ENCODE measurements at places on chromosomes 7 and 10. TPM values are rescaled to one million over a fixed set of nuclear protein-coding genes. Genes with fewer than 3 reads are reported as not detected.
A peak's percentile ranks its signal among the peaks of the same experiment; 100 is the strongest.

The TWIST1 gene
- total RNA-seq: 2.2 TPM

The GALNT17 gene
- not detected for total RNA-seq

The GIMAP7 gene
- not detected for total RNA-seq

The ZNF680 gene
- 34.1 TPM for total RNA-seq

The KIAA1549 gene
- total RNA-seq: 12.5 TPM

The FEZF1 gene
- total RNA-seq: not detected

The MACC1 gene
- 0.08 TPM for total RNA-seq

The TSC22D4 gene
- total RNA-seq: 14.7 TPM

The EXOC6 gene
- total RNA-seq: 8.0 TPM

The OPTN gene
- 3.6 TPM for total RNA-seq

The CYP2C19 gene
- not detected for total RNA-seq

The CYREN gene
- 61.7 TPM for total RNA-seq

The MYH16 gene
- not detected for total RNA-seq

The BPGM gene
- 20.6 TPM for total RNA-seq

The EBLN1 gene
- total RNA-seq: not detected

DNA sequence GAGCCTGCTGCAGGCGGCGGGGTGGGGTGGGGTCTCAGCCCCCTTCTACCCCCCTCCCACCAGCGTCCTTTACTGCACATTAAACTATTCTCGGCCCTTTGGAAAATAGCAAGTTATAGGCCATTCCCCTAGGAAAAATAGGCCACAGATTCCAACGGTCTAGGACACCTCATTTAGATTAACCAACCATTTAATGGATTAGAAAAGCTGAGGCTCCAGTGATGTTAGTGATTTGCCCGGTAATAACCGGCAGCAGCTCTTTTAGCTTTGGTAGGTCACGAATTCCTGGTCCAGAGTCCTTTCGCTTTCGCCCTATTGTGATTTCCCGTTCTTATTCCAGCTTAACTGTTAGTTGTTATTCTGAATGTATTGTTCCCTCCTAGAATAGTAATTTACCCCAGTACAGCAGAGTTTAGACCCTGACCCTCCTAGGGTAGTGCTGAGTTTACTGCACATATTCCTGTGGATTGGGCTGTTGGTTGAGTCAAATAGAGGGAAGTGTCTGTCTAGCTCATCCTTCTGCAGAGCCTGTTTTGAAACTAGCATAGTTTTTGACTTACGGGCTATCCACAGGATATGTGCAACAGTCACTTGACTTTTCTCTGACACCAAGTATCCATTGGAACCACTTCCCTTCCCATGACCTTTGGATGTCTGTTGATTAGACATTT lies 754 bp downstream of the GSTO1 start:
- DNase-seq: no peak
- H3K27ac ChIP-seq: peak overlapping the region; percentile 71
- no peaks in the 10 kb centered on the region for H3K4me1 ChIP-seq
- peak overlapping the region; percentile 82 for H3K4me3 ChIP-seq
- H3K36me3 ChIP-seq: peaks cover 3% of the 10 kb centered on the region

- no peak overlapping the region for H3K27ac ChIP-seq
- no peaks in the 10 kb centered on the region for H3K4me1 ChIP-seq
- peaks cover 5% of the 10 kb centered on the region for H3K27me3 ChIP-seq
- H3K36me3 ChIP-seq: no peaks in the 10 kb centered on the region
- no peak overlapping the region for H3K4me3 ChIP-seq
Measured at GRCh38 chr7:153628825-153629224, 423.4 kb upstream of the DPP6 start.

GRCh38 chr10:14751014-14751896 lies 23.4 kb downstream of the FAM107B start:
- H3K27ac ChIP-seq: no peak overlapping the region
- no peak overlapping the region for H3K4me3 ChIP-seq
- no peak for DNase-seq

GRCh38 chr10:92886334-92886961 lies 38.1 kb downstream of the EXOC6 start:
- H3K36me3 ChIP-seq: no peaks in the 10 kb centered on the region
- DNase-seq: no peak
- no peak overlapping the region for H3K27ac ChIP-seq
- H3K4me3 ChIP-seq: no peak overlapping the region

DNA sequence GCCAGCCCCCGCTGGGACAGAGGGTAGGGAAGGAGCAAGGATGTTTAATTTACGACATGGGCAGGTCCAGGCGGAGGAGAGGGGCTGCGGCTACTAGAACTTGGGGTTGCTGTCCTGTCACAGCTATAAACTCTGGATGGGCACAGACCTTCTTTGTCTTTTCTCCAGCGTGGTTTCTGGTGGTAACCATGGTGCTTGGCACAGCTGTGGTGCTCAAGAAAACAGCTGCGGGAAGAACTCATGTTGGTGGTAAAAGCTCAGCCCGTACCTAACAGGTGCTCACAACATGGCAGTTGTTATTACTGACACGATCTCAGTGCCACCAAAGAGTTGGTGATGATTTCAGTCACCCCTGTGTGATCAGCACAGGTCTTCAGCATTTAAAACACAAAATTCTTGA lies 13.8 kb downstream of the BAIAP2L1 start:
- H3K4me3 ChIP-seq: no peak overlapping the region
- DNase-seq: peak; percentile 98
- peaks cover 20% of the 10 kb centered on the region for H3K4me1 ChIP-seq
- H3K27me3 ChIP-seq: no peaks in the 10 kb centered on the region
- peak overlapping the region; percentile 79 for H3K27ac ChIP-seq

GRCh38 chr10:6009150-6009549 lies 31.8 kb upstream of the IL15RA start:
- no peaks in the 10 kb centered on the region for H3K36me3 ChIP-seq
- H3K4me3 ChIP-seq: no peak overlapping the region

DNA sequence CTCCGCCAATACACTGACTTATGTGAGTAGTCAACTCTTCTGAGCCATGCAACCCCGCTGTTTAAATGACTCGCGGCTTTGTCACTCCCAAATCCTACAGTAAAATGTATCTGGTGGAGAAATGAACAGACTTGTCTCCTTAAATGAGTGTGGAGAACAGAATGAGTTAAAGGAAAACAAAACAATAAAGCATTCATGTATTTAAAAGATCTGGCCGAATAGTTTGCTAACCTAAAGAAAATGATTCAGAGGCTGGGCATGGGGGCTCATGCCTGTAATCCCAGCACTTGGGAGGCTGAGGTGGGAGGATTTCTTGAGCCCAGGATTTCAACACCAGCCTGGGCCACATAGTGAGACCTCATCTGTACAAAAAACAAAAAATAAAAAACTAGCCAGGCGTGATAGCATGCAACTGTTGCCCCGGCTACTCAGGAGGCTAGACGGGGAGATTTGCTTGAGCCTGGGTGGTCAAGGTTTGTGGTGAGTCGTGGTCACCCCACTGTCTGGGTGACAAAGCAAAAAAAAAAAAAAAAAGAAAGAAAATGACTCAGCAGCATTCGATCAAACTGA lies 86.5 kb upstream of the PFKP start:
- H3K36me3 ChIP-seq: no peaks in the 10 kb centered on the region
- no peak overlapping the region for H3K4me3 ChIP-seq
- no peaks in the 10 kb centered on the region for H3K27me3 ChIP-seq

GRCh38 chr7:47518827-47519226 lies 63.1 kb downstream of the TNS3 start:
- peaks cover 7% of the 10 kb centered on the region for H3K36me3 ChIP-seq
- no peak overlapping the region for H3K4me3 ChIP-seq
- no peak overlapping the region for H3K27ac ChIP-seq
- peaks cover 7% of the 10 kb centered on the region for H3K4me1 ChIP-seq
- no peaks in the 10 kb centered on the region for H3K27me3 ChIP-seq

DNA sequence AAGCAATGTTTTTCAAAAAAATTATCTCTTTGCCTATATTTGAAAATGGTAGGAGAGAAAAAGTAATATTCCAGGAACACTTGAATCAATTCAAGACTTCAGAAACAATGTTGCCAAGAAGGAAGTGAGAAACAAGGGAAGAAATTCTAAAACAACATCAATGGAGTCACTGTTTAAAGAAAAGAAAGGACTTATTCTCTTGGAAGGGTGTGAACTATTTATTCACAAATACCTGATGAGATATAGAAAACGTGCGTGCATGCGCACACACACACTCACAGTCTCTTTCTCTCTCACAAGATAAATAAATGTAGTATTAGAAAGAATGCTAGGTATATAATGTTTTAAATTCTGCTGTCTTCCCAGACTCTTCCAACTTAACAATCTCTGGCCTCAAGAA lies 117.2 kb upstream of the FAM133B start:
- no peak overlapping the region for H3K27ac ChIP-seq
- no peak for DNase-seq
- H3K4me1 ChIP-seq: no peaks in the 10 kb centered on the region
- H3K36me3 ChIP-seq: peaks cover 58% of the 10 kb centered on the region
- no peaks in the 10 kb centered on the region for H3K27me3 ChIP-seq

DNA sequence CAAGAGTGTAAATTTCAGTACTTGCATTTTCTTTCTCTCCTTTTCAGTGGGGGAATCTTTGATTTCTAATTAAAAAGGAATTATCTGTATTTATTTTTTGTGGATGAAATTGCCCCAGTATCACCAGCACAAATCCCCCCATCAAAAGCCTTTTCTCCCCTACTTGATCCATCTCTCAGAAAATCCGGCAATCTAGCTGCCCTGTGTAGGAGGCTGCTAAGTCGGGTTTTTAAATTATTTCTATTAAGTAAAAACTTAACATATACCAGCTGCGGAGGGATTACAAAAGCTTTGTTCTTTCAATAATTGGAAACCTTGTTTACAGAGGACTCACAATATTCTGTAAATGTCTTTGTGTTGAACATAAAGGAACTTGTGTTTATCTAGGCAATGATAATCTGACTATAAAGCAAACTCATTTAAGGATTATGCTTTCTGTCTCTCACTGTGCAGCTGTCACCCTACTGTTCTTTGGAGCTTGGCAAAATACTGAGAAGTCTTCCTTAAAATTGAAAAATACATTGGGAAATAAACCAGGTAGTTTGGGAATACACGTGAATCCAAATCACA lies 177.4 kb upstream of the PRR15 start:
- DNase-seq: no peak
- H3K27me3 ChIP-seq: no peaks in the 10 kb centered on the region
- H3K27ac ChIP-seq: no peak overlapping the region
- H3K4me3 ChIP-seq: no peak overlapping the region
- no peaks in the 10 kb centered on the region for H3K36me3 ChIP-seq

DNA sequence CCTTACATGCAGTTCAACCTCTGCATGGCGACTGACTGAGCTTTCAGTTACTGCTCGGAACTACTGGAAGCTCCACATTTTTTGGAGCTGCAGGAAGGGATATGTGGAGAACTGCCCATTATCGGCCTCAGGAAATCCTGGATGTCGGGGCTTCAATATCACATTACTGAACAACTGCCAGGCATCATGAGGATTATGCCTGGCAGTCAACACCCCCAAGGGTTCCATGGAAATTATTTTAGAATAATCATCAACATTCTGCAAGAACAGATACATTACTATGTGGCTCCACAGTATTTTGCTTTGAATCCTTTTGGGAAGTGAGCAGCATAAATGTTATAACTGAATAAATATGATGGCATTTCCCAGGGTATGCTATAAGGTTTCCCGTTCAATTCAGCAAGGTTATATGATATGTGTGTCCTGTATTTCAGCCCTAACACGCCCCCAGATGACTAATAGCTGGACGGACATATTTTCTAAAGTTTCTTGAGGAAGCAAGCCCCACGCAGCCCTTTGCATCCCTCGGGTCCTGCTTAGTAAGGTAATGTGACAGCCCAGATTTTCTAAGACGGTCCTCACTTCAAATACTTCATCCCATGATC lies 53.0 kb upstream of the OPALIN start:
- peak overlapping the region; percentile 20 for H3K4me3 ChIP-seq
- no peaks in the 10 kb centered on the region for H3K27me3 ChIP-seq
- H3K4me1 ChIP-seq: peaks cover 20% of the 10 kb centered on the region

- no peaks in the 10 kb centered on the region for H3K4me1 ChIP-seq
- H3K4me3 ChIP-seq: no peak overlapping the region
- peaks cover 30% of the 10 kb centered on the region for H3K27me3 ChIP-seq
- no peaks in the 10 kb centered on the region for H3K36me3 ChIP-seq
Measured at GRCh38 chr7:51639661-51640334, 323.2 kb upstream of the COBL start.

GRCh38 chr7:105315357-105315756 lies 73.4 kb downstream of the SRPK2 start:
- DNase-seq: no peak
- no peak overlapping the region for H3K4me3 ChIP-seq
- no peaks in the 10 kb centered on the region for H3K36me3 ChIP-seq
- H3K27ac ChIP-seq: no peak overlapping the region

DNA sequence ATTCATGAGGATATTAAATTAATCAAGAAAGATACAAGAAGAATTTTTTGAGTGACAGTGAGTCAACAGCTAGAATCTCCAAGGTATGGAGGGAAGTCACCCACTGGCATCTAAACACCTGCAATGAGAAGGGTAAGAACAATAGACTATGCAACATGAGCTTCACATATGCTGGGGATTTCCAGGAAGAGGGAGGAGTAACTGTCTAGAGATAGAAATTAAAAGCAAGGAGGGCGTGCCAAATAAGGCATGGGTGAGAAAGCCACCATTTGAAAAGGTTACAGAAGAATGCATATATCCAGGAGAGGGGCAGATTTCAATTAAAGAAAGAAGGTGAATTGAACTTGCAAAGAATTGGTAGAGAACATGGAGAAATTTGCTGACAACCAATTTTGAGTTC lies 365.7 kb downstream of the GPR37 start:
- H3K27ac ChIP-seq: no peak overlapping the region
- H3K36me3 ChIP-seq: no peaks in the 10 kb centered on the region
- no peaks in the 10 kb centered on the region for H3K4me1 ChIP-seq
- no peaks in the 10 kb centered on the region for H3K27me3 ChIP-seq
- DNase-seq: no peak

DNA sequence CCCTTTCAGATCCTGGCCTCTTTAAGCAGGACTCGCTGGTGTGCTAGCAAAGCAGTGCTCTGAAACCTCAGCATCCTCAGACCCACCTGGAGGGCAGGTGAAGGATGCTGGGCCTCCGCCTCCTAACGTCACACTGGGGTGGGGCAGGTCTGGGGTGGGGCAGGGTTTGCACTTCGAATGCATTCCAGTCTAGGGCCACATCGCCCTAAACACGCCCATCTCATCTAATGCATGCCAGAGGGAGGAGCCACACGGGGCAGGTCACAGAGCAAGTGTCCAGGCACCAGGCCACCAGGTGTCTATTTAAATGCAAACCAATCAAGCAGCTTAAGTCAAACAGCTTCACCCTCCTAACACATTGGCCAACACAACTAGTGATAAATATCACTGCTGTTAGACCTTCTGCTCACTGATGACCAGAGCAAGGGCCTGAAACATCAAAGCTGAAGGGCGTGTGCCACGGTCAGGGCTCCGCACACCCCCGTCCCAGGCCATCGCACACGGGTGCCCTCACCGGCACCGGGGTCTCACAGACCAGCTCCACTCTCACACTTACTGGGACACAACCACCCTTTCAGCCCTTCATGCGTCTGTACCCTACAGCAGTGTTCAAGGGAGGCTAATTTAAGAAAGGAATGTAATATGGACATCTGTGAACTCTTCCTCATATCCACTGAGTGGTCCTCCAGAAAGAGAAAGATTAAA lies 47.1 kb downstream of the DIP2C start:
- no peak overlapping the region for H3K4me3 ChIP-seq
- no peaks in the 10 kb centered on the region for H3K4me1 ChIP-seq
- no peak overlapping the region for H3K27ac ChIP-seq
- no peaks in the 10 kb centered on the region for H3K27me3 ChIP-seq
- no peak for DNase-seq
- no peaks in the 10 kb centered on the region for H3K36me3 ChIP-seq

All from SJCRH30 (cell line).